ENCODE measurements at places on chromosomes 11 and 22. TPM values are rescaled to one million over a fixed set of nuclear protein-coding genes. Genes with fewer than 3 reads are reported as not detected.

GRCh38 chr11:73343076-73343873, 32.9 kb upstream of the RELT start:
- DNase-seq, result peak; percentile 84

GRCh38 chr11:69351460-69351859, 57.5 kb downstream of the MYEOV start:
- no peak for DNase-seq

DNA sequence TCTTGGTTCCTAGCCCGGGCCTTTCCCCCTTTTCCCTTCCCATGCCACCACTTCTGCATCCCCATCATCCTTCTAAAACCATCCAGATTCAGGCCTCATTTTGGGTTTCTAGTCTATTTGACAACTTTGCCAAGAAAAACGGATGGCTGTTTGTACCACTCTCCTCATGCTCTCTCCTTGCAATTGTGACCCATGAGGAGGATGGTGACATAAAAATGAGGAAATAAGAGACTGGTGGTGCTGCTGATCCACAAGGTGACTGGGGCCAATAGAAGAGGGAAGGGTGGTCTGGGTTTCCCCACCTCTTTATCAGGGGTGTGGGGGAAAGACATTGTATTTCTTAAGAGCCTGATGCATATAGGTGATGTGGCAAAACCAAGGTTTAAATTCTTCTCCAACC, 1.0 kb downstream of the MS4A4A start:
- no peak for DNase-seq

DNA sequence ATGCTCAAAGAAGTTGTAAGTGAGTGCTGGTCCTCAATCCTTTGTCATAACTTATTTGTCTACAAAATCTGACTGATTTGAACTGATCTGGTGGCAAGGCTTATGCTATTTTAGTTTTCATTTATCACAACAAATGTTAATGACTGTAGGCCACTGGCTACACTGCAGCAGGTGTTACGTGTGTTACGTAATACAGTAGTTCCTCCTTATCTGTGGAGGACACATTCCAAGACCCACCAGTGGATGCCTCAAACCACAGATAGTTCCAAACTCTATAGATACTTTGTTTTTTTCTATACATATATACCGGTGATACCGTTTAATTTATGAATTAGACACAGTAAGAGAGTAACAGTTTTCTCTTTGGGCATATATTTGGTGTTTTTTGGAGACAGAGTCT, 7.0 kb downstream of the MADD start:
- no peak for DNase-seq

DNA sequence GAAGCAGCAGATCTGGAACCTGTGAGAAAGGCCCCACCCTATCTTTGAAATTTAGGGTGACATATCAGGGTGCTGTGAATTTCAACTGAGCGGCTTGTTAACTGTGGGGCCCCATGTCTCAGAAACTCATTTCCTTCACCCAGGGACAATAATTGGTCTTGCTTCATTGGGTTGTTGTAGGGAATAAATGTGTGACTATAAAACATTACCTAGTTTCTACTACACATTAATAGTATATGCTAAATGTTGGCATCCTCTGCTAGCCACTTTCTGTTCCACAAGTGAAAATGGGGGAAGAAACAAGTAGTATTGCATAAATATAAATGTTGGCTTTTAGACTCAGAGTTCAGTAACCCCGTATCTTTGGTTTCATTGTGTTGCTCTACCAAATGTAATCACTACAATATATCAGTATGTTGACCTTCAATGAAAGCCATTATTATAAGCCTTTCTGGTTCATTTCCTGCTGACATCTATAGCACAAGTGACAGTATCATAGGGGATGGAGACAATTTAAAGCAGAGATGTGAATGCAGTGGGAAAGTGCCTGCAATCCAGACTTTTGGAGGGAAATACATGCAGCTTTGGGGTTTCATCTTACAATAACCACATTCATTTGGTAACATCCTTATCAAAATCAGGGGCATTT, 905.5 kb upstream of the RAG2 start:
- DNase-seq, result no peak

GRCh38 chr11:112864672-112865071, 96.5 kb upstream of the NCAM1 start:
- DNase-seq, result no peak

GRCh38 chr11:14309425-14310192, 49.4 kb downstream of the RRAS2 start:
- DNase-seq, result no peak

- no peak for DNase-seq
These were observed 174.4 kb upstream of the NARS2 start for GRCh38 chr11:78748918-78749690.

DNA sequence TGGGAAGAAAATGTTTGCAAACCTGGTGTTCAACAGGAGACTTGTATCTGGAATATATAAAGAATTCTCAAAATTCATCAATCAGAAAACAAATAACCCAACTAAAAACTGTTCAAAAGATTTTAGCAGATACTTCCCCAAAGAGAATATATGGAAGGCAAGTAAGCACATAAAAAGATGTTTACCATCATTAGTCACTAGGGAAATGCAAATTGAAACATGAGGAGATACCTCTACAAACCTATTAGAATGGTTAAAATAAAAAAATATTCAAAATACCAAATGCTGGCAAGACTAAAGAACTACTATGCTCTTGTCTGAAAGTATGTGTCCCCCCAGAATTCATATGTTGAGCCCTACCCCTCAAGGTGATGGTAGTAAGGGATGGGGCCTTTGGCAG, 8.6 kb downstream of the EXPH5 start:
- no peak for DNase-seq

- DNase-seq, result no peak
These were observed 6.7 kb upstream of the SORL1-AS1 start for GRCh38 chr11:121459413-121460017.

- peak; percentile 99 for DNase-seq
These were observed 8.1 kb downstream of the SCARF2 start for GRCh38 chr22:20429254-20430100.

GRCh38 chr11:133058501-133058900, 473.8 kb downstream of the OPCML start:
- peak; percentile 47 for DNase-seq

DNA sequence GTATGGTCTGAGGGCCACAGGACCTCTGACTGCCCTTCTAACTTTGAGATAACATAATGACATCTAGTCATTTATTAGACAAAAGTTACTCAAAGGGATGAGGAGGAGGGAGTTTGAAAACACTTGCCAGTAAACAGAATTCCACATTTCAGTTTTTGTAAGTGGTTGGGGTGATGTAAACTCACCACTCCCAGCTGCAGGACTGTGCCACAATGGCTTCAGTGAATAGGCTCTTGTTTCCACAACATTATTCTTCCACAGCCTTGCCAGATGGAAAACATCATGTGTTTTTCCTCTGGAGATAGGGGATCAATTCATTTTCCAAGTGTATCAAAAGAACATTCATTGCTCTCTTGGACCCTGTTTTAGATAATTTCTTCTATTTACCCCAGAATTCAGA, 147.2 kb upstream of the BDNF start:
- no peak for DNase-seq

GRCh38 chr11:36150986-36151385, 138.2 kb downstream of the COMMD9 start:
- DNase-seq, result no peak

GRCh38 chr11:2166091-2166851, 5.3 kb upstream of the INS start:
- peak; percentile 95 for DNase-seq

GRCh38 chr11:34252651-34253050, 105.2 kb downstream of the ABTB2 start:
- no peak for DNase-seq

GRCh38 chr22:46881373-46882118, 119.1 kb downstream of the TBC1D22A start:
- no peak for DNase-seq

DNA sequence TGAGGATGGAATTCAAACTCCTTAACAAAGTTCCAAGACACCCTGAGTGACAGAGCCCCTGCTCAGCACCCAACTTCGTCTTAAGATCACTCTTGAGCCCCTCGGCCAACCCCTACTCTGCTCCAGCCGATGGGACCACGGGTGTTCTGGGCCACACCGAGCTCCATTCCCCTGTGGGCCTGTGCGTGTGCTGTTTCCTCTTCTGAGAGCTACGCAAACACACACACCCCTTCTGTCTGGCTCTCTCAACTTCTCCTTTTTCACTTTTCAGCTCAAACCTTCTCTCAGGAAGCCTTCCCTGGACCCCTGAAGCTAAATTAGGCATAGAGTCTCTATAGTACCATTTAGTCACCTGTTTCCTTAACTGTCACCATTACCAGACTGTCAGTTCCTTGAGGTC, 37.5 kb upstream of the NNMT start:
- DNase-seq, result peak; percentile 26

DNA sequence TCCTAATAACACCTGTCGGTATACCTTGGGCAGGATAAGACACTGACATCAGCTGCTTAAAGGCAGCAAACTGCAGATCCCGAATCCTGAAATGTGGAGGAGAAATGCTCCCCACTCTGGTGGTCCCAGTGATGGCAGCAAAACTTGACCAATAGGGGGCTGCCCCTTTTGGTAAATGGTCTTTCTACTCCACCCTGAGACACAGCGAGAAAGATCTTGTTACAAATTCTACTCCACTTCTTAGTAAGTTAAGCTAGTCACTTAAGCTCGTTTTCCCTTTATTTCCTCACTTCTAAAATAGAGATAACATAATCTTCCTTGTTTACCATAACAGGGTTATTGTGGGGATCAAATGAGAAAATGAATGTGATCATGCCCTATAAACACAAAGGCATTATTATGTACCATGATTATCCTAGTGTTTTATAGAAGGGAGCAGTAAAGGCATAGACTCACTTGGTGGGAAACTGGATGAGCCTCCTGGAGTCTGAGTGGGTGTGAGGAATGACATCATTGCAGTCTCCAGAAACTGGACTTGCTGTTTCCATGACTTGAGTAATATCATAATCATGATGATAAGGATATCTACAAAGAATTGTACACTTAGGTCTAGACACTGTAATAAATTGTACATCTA, 50.9 kb downstream of the ENDOD1 start:
- no peak for DNase-seq

DNA sequence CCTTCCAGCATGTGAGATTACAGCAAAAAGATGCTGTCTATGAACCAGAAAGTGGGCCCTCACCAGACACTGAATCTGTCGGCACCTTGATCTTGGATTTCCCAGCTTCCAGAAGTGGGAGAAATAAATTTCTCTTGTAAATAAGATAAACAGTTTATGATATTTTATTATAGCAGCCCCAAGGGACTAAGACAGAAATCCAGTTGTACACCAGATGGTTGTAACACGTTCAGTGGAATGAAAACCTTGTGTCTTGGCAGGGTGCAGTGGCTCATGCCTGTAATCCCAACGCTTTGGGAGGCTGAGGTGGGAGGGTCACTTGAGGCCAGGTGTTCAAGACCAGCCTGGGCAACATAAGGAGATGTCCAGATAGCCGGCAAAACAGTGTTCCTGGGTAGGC, 61.8 kb downstream of the MCHR1 start:
- DNase-seq, result no peak

DNA sequence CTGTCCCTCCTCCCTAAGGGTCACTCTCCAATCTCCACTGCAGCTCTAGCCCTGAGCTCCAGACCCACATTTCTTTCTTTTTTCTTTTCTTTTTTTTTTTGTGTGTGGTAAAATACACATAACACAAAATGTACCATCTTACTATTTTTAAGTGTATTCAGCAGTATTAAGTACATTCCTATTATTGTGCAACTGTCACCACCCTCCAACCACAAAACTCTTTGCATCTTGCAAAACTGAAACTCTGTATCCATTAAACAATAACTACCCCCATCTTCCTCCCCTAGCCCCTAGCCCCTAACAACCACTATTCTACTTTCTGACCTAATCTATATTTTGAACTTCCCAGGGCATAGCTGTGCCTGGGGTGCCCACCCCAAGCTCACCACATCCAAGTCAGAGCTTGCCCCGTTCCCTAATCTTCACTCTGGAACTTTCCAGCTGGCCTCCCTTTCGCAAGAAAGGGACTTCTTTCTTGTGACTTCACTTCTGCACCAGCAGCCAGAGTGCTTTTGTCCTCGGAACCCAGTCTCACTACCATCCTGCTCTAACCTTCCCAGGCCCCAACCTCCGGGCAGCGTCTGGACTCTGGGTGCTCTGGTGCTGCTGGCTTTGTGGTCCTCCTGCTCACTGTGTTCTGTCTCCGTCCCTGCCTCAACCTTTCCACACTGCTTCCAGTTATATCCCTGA, 30.7 kb downstream of the PARVG start:
- DNase-seq, result peak; percentile 19

DNA sequence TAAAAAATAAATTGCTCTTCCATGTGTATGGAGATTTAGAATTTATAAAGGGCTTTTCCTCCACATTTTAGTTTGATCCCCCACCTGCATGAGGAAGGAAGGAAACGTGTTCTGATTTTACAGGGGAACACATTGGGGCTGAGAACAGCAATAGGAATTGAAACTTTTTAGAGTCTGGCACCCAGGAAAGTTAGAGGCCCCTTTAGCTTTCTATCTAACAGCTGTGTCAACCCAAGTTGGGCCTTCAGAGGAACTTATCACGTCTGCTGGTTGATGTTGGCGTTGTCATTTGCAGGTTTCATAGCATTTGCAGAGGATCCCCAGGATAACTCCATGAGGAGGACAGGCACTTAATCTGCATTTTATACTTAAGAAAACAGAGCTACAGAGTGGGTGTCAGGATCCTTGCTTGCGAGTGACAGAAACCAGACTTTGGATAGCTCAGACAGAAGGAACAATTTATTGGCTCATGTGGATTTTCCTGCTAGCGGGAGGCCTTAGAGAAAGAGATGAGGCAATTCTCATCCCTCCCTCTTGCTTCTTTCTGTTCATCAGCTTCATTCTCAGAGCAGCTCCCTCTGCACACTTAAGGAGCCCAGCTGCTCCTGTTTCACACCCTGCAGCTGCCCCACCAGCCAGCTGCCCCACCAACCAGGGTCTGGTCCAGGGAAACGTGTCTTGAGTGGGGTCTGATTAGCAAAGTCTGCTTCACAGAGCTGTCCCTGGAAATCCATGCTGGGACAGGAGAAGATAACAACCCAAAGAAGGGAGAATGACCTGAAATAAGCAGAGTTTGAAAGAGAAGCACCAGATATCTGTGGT, 92.5 kb upstream of the OR4B1 start:
- DNase-seq, result no peak

Gene SMTNL1
- total RNA-seq, result not detected

Gene TRPC6
- total RNA-seq, result 1.4 TPM

Gene SLC6A5
- total RNA-seq, result not detected

Gene TEX54
- total RNA-seq, result not detected

Gene INS
- total RNA-seq, result not detected
